ENCODE measurements at places on chromosomes 12 and 14.

DNA sequence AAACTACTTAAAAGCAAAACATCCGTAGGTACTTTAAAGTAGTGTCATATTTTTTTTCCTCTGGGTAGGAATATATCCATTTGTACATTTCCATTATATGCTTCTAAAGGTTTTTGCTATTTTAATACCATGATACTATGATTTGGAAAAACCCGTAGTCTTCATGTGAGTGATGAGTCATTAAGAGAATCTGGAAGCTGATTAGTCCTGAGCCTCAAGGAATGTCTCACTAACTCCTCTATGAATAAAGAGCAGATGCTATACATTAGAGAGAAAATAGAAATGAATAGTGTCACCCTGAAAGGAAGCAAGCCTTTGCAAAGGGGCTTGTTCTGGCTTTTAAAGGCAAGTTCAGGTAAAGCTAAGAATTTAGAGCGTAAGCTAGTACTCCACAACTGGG is 432.1 kb downstream of the CCDC91 start:
- no peak for DNase-seq

- no peak for DNase-seq
Observed at GRCh38 chr14:70789361-70789760, 20.0 kb downstream of the MAP3K9 start.

GRCh38 chr12:77592836-77593235 is 237.9 kb upstream of the NAV3 start:
- DNase-seq = no peak

DNA sequence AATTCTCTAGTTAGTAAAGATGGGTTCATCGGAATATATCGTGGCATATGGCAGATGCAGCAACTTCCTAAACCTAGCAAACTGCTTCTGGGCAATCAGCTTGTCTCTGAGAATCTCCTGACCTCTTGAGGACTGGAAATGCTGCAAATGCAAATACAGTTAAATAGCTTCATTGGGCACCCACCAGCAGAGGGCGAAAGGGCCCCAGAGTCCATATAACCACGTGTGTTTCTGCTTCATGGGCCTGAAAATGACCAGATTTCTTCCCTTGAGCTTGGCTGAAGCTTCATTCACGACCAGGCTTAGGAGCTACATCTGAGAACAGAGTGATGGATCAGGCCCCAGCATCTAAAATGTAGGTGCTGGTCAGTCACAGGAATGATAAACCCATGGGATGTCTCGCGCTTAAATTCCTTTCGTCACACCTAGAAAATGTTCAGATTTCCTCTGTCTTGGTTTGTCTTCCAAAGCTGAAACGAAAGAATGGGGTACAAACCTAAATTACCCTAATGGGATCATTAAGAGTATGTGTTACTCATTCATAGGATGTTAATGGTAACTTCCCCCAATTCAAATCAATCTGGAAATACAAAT is 1482.5 kb upstream of the TMEM132C start:
- DNase-seq = no peak

GRCh38 chr14:24032727-24033418 is 18.9 kb upstream of the CARMIL3 start:
- DNase-seq = no peak

GRCh38 chr14:33704481-33704880 is 246.4 kb downstream of the EGLN3 start:
- no peak for DNase-seq

DNA sequence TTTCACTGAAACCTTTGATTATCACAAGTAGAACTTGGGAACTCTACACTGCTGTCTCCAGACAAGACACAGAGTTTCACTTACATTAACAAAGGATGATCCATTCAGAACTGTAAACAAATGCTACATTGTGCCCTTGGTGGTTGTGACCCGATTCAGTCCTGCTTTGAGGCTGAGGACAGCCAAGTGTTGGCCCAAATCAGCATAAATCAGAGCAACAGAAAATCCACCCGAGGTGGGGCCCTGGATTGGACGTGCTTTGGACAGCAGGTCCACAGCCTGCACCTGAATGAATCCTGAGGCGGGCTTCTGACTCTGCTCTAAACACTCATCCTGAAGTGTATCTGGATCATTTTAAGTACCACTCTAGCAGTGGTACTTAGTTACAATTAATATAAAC is 68.8 kb downstream of the PPP2R5C start:
- DNase-seq = no peak

- no peak for DNase-seq
Observed at GRCh38 chr14:75660238-75660629, 442 bp downstream of the ERG28 start.

- DNase-seq = no peak
Observed at GRCh38 chr12:112419297-112420133, 768 bp downstream of the PTPN11 start.

- no peak for DNase-seq
Observed at GRCh38 chr12:68767191-68767590, 21.2 kb downstream of the SLC35E3 start.

DNA sequence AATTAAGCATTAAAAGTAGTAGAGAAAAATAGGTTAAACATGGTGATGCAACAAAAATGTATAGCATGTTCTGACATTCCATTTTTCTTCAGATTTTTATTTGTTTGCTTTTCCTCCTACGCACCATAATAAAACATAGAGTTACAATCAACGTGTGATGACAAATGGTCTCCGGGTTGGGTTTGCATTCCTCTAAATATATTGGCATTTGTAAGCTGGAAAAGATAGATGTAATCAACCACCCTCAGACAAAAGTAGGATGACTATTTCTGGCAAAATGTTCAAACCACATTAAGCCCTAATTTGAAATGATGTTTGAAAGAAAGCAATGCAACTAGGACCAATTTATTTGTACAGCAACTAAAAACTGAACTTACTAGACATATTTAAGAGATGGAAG is 58.4 kb downstream of the SLC25A21 start:
- no peak for DNase-seq

GRCh38 chr12:48021485-48022179 is 17.4 kb upstream of the COL2A1 start:
- DNase-seq = no peak

GRCh38 chr14:62006116-62006731 is 244.0 kb downstream of the SNAPC1 start:
- DNase-seq = no peak

- DNase-seq = no peak
Observed at GRCh38 chr12:50188875-50189575, 21.9 kb upstream of the CERS5 start.

DNA sequence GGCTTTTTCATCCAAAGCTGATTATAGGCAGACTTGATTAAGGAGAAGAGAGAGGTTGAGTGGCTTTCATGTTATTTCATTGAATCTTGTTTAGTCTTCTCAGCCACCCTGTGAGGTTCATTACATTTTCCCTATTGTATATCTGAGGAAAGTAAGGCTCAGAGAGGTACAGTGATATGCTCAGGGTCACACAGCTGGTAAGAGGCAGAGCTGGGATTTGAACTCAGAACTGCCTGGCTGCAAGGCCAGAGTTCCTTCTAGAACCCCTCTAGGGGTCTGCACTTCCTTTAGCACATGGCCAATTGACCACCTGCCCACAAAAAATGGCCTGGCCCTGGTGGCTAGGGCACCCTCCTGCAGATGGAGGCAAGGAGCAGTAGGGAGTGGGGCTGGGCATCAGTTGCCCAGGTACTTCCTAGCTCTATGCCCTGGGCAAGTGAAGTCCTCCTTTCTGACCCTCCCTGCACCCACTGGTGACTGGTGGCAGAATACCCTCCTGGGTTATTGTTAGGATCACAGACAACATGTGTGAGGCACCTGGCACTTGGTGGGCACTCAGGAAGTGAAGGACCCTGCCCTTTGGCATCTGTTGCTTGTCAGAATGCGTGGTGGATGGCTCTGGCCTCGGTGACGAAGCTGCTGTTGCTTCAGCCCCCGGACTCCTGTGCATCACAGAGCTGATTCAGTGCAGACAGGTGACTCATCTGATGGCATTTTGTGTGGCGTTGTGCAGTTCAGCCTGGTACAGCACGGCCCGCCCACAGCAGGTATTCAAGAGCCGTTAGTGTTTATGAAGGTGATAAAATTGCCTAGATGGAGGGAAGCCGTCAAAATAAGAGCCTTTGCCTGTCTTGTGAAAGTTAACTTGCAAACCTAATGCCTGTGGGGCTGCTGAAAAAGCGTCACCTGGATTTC is 115.8 kb downstream of the SLC25A47 start:
- DNase-seq = no peak
